ENCODE measurements at places on chromosomes 7 and 10.

- no peak for DNase-seq
Observed at GRCh38 chr7:116290740-116291139, 80.4 kb downstream of the TES start.

GRCh38 chr7:151626422-151627115, 106.9 kb upstream of the RHEB start:
- DNase-seq: no peak

DNA sequence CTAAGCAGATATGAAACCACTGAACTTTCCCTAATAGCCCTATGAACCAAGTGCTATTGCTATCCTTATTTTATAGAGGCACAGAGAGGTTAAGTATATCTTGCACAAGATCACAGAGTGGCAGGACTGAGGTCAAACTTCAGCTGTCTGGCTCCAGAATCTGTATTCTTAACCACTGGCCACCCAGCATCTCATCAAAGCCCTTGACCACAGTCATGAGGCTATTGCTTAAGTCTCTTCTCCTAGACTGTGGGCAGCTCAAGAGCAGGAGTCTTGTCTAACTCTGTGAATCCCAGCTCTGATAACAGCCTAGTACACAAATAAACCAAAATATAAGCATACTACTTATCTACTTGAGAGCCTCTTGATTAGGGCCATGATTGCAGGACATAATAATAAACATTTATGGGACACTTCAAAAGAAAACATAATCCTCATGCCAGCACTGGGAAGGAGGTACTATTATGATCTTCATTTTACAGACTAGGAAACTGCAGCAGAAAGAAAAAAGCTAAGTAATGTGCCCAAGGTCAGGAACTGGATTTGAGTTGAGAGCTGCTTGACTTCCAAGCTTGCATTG, 22.4 kb upstream of the SMC3 start:
- no peak for DNase-seq

- DNase-seq: no peak
Observed at GRCh38 chr7:1081931-1082401, 5.9 kb upstream of the GPER1 start.

DNA sequence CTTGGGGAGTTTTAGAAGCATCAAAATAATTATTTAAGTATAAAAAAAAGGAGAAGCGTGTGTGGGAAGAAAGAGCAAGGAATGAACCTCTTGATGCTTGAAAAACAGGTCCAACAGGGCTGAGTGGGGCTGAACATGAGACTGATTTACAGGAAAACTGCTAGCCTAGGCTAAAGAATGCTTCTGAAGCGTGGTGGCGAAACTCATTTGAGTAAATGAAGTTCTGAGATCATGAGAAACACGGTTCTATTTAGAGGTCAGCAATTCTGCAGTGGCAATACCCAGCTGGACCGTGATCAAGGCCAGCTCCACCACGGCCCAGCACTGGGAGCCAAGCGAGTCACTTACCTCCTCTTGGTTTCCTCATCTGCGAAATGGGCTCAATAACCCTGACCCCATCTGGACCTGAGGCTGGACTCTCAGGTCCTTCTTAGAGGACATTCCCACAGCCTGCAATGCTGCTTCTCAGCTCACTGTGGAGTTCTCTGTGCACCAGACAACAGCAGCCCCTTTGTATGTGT, 140.1 kb upstream of the ADAM12 start:
- no peak for DNase-seq

GRCh38 chr7:129845972-129846327, 106.8 kb downstream of the UBE2H start:
- DNase-seq: peak; percentile 36

DNA sequence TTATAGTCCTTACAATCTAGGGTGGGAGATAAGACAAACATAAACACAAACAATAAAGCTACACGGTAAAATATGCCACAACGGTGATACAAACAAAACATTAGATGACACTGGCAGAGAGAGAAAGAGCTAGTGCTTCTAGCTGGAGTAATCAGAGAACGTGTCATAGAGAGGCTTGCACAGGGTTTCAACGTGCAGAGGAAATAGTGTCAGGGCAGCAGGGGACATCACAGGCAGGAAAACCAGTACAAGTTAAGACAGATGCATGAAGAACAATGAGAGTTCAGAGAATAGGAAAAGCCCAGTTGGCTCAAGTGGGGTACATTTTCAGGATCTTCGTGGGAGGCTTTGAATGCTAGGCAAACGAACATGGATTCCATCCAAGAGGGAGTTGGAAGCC, 91.4 kb downstream of the ZNF438 start:
- no peak for DNase-seq

DNA sequence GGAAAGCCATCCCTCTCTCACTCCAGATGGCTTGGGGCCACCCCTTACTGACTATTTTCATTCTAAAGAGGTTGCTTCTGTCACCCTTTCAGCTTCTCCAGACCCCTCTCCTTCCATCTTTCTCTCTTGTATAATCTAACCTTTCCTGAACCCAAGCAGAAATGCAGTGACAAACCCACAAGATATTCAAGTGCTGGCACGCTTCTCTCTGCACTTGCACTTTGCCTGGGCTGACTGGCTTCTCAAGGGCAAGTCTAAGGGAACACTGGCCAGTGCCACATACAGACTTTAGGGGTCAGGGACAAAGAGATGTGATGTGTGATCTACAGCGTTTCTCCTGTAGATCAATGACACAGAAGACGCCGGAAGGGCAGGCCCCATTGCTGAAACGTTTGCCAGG, 150.4 kb upstream of the LANCL2 start:
- DNase-seq: peak; percentile 54

- no peak for DNase-seq
Observed at GRCh38 chr7:105790996-105791395, 85.4 kb downstream of the ATXN7L1 start.

DNA sequence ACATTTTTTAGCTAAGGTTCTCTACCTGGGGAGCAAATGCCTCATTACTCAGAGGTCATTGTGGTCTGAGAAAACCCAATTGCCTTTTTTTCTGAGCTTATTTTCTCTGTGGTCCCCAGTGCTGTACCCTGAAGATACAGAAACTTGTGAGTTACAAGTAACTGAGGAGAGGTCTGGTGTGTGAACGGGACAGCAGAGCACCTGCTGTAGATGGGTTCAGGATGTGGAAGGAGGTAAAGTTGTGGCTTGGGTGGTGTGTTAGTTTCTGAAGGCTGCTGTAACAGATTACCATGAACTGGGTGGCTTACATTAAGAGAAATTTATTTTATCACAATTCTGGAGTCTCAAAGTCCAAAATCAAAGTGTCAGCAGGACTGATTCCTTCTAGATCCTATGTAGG, 449.1 kb upstream of the NRP1 start:
- DNase-seq: no peak

- no peak for DNase-seq
Observed at GRCh38 chr10:132110111-132110521, 44.4 kb downstream of the JAKMIP3 start.

DNA sequence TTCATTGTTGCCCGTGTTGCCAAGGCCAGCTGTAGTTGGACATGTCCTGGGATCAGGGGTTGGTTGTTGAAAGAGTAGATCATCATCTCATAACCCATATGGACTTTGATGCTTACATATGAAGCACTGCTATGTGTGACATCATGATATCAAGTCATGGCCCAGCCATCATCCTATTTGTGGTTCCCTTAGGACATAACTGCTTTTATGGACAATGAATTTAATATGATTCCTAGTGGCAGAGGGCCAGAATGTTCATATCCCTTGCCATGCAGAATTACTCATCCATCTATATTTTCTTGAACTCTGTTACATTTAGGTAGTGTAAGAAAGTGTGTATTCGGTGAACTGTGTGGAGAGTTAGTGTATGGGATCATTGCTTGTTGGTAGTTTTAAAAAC, 343.9 kb upstream of the LRGUK start:
- DNase-seq: no peak

GRCh38 chr10:91164520-91165065, 55.9 kb upstream of the PCGF5 start:
- no peak for DNase-seq

GRCh38 chr7:94354953-94355352, 39.7 kb upstream of the COL1A2 start:
- no peak for DNase-seq
